ENCODE measurements at places on chromosomes 2 and 18.

DNA sequence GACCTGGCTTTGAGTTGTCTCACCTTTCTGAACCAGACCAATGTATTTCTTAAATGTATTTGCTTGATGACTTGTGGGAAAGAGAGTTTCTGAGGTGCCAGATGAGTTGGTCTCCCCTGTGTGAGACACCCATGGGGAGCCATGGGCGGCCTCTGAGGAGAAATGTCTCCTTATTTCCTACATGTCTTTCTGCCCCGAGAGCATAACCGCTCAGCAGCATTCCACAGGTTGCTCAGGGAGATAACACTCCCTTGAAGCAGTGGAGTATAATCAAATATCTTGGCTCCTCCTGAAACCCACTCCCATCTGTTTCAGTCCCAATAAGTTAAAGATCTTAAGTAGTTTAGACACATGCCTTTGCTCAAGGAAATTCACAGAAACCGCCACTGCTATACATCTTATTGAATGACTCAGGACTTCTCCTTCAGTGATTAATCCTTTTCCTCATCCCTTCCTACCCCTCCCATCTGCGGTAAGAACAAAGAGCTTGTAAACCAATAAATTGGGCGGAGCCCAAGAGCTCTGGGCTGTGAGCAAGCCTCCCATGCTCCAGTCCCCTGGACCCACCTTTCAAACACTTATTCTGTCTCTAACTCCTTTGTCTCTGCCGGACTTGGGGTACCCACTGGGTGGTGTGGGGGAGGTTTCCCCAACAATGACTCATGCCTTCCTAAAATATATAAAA, 285.5 kb upstream of the LRRTM4 start:
- DNase-seq, result no peak

DNA sequence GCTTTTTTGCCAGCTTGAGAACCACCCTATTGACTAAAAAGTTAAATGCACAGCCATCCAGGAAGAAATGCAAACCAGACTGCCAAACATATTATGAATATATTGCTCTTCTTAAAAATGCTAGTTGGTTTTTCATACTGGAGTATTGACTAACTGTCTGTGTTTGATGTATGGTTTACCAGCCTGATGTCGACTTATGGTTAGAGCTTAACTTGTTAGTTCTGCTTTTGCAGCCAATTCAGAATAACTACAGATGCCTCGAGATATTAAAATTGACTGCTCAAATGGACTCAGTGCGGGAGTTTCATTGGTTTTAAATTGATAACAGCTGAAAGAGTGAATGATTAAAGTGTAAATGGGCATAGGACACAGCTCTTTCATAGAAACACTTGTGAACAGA, 369.8 kb downstream of the ARHGAP15 start:
- DNase-seq, result no peak

DNA sequence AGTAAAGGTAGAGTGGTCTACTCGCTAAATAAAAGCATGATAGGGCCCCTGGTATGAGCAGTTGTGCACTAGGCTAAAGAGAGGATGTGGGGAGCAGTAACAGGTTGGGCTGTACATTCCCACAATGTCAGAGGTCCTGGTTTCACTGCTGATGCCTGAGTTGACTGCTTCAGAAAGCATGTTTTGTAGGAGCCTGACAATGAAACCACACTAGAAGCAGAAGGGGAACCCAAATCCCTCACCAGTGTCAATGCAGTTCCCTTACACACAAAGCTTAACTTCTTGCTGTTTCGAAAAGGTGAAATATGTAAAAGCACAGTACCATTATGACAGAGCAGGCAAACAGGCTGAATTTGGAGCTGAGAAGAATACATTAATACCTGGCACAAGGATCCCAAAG, 291.7 kb upstream of the KYNU start:
- DNase-seq, result no peak

GRCh38 chr2:5392658-5393057, 299.5 kb upstream of the SOX11 start:
- DNase-seq, result no peak

DNA sequence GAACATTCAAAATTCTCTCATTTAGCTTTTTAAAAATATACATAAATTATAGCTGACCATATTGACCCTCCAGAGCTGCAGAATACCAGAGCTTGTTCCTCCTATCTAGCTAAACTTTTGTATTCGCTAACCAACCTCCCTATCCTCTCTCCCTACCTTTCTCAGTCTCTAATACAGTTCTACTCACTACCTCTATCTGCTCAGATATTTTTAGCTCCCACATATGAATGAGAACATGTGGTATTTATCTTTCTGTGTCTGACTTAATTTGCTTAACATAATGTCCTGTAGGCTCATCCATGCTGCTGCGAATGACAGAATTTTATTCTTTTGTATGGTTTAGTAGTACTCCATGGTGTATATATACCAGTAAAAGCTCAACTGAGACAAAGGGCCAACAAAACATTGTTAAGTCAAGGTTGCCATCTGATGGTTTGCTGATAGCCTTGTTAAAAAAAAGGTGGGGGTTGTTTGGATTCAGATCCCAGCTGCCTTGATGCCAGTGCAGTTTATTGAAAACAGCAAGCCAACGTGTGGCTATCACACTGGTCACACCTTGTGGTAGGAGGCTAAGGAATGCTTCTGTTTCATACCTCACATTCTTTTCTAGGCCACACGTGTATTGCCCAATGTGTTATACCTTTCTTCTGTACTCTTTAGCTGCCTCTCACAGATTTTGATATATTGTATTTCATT, 101.5 kb downstream of the VWA3B start:
- no peak for DNase-seq

DNA sequence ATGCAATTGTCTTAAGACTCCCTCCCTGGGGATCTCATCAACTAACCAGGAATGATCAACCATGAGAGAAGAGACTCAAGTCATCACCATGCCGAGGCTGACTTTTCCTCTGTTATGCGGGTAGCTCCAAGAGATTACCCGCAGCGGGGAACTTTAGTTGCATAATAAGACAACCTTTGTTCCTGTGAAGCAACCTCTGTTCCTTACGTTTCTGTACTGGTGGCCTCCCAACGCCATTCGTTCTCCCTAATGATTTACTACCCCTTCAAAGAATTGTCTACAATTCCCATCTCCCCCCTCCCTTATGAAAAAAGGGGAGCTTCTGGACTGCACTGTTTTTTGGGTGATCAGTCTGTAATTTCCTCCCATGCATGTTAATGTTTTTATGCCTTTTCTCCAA, 66.1 kb upstream of the LRPPRC start:
- no peak for DNase-seq

DNA sequence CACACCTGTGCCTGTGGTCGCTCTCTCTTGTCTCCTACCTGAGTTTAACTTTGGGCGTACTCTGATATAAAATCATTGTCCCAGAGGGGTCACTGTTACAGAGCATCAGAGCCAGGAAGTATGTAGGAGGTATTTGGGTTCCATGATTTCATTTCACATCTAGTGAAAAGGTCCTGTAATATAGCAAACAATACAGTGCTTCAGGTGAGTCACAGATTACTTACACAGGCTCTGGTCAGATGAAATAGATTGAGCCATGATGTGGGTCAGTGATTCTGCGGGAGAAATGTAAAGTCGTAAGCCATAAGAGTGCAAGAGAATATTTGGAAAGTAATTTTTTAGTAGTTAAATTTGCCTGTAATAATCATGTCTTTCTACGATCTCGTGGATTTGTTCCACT, 70.2 kb downstream of the SOCS6 start:
- DNase-seq, result no peak

- no peak for DNase-seq
These were observed 465.5 kb downstream of the XIRP2 start for GRCh38 chr2:167353605-167354280.

- DNase-seq, result no peak
These were observed 2.2 kb downstream of the HOXD12 start for GRCh38 chr2:176101842-176102241.

- DNase-seq, result no peak
These were observed 182.6 kb downstream of the PDE11A start for GRCh38 chr2:177889818-177890460.

DNA sequence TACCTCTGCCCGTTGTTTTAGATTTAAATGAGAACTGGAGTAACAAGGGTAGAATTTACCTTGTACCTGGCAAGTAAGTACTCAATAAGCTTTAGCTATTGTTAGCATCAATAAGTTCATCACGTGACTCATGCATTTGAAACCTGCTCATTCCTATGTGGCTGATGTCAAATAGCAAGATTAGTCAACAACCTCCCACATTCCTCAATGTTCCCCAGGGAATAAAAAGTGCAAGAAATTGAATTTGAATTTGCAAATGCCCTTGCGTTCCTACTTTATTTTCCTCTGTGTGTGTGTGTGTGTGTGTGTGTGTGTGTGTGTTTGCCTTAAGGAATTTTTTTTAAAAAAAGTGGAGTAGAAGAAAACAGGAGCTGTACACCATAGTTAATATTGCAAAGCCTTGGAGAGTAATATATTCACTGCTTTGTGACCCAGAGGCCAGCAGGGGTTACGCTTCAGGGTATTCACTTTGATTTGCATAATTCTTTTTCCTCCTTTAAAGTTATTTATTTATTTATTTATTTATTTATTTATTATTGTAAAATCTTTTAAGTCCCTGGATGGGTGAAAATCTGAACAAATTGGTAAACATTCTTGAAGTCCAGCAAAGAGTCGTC, 43.9 kb upstream of the DNAH7 start:
- DNase-seq, result no peak

- DNase-seq, result no peak
These were observed 49.2 kb downstream of the DIPK1C start for GRCh38 chr18:74407888-74408287.

DNA sequence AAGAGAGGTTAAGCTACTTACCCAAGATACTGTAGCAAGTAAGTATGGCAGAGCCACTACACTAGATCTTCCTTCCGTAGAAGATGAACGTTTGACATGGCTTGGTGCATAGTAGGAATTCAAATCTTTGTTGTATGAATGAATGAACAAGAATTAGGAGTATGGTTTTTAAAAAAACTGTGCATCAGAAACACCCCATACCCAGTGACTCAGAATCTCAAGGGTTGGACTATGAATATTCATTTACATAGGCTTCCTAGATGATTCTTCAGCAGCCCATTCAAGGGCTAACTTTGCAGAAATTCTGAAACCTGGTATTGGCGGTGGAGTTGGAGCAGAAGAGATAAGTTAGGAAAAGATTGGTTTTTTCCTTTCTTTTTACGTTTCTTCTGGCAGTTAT, 5.4 kb downstream of the ACTR3 start:
- no peak for DNase-seq

GRCh38 chr18:75112186-75113096, 96.5 kb downstream of the PTGR3 start:
- no peak for DNase-seq

- DNase-seq, result no peak
These were observed 47.8 kb downstream of the LRRTM1 start for GRCh38 chr2:80256782-80257167.

- no peak for DNase-seq
These were observed 1224.8 kb upstream of the ZEB2 start for GRCh38 chr2:145744541-145745386.

GRCh38 chr2:174997110-174997509, 8.1 kb downstream of the CHN1 start:
- DNase-seq, result no peak

- DNase-seq, result no peak
These were observed 42.4 kb upstream of the MTIF2 start for GRCh38 chr2:55311444-55311870.

- DNase-seq, result no peak
These were observed 8.8 kb downstream of the SLC39A6 start for GRCh38 chr18:36120297-36120696.

DNA sequence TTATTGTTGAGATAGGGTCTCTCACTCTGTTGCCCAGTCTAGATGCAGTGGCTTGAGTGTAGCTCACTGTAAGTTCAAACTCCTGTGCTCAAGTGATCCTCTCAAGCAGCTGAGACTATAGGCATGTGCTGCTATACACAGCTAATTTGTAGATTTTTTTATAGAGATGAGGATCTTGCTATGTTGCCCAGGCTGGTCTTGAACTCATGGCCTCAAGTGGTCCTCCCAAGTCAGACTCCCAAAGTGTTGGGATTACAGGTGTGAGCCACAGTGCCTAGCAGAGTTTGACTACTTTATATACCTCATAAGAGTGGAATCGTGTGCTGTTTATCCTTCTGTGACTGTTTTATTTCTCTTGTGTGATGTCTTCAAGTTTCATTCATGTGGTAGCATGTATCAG, 60.3 kb downstream of the TANC1 start:
- no peak for DNase-seq

DNA sequence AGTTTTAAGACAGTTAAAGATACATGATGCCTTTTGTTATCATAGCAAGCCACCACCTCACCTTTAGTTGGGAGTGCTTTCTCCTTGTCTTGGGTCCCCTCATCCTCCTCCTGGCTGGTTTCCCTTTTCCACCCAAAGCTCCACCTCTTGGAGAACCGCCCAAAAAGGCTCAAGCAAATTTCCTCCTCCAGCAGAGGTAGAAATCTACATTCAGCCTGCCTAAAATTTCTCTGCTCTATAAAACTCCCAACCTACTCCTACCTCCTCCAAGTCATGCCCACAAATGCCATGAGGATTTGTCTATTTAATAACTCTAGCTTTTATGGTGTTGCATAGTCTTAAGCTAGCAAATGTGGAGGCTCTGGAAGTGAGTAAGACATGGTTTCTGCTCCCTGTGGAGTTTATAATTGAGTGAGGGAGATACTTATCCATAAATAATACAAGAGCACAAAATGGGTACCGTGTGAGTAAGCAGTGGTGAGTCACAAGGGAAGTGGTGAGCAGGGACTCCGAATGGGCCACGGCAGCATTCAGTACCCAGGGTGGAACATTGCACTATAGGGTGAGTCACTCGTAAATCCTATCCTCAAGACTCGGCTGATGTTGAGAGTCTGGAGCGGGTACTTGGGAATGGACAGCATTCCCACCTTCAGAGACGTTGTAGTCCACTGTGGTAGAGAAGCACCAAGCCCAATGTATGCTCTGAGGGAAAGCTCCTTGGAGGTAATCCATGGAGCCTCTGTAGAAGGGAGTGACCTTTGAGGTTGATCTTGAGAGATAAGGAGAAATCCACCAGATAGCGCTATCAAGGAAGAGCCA, 146.3 kb downstream of the RTN4 start:
- DNase-seq, result no peak

DNA sequence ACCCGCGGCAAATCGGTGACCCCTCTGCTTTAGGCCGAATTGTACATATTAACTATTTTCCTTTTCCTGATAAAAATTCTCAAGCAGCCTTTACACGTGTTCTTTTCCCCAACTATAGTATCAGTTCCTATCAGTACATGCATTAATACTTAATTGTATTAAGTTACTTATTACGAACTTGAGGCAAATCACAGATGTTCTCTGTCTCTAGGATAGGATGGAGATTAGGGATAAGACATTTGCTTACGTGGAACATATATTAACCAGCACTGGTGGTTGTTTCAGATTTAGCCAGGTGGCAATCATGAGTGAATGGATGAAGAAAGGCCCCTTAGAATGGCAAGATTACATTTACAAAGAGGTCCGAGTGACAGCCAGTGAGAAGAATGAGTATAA, 675 bp downstream of the GEMIN6 start:
- DNase-seq, result no peak

GRCh38 chr2:38116762-38117161, 40.8 kb upstream of the CYP1B1 start:
- no peak for DNase-seq

GRCh38 chr18:71405169-71405809, 1116.4 kb downstream of the SOCS6 start:
- no peak for DNase-seq
